Ovary (tissue), 10 donors: ENCODE measurements at places on chromosomes 2 and 18.

GRCh38 chr2:100293341-100294161 lies 28.8 kb downstream of the LONRF2 start:
- peak; percentile 18 for DNase-seq

- DNase-seq: no peak
Measured at GRCh38 chr2:216006164-216006663, 7.1 kb downstream of the MREG start.

DNA sequence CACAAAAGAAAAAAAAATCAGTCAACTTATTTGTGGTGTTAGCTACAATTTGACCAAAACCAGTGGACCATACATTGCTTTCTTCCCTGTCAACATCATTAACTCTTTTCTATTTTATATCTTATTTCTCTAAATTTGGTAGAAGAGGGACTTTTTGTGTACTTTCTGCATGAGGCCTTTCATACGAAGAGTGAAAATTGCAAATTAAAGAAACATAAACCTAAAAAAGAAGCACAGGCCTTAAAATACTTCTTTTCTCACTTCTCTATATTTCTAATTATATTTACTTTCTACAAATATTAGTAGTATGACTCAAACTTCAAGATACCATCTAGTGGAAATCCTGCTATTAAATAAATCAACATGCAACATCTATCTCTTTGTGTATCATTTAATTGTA lies 1073.4 kb upstream of the ZEB2 start:
- DNase-seq: no peak

- DNase-seq: no peak
Measured at GRCh38 chr2:197613509-197613987, 61.8 kb downstream of the RFTN2 start.

DNA sequence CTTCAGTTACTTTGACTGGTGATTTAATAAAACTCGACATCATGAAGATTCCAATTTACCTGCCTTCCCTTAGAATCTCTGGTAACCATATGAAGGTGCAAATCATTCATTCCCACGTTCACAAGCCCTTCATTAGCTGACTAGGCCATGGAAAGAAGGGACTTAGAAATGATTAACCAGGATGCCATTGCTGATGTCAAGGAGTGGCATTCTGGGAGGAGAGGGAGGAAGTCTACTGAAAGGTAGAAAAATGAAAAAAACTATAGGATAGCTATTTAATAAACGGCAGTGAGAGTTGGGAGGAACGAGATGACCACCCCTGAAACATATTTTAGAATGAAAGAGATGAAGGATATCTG lies 1.4 kb downstream of the ATIC start:
- DNase-seq: no peak

GRCh38 chr2:200476836-200477235 lies 33.0 kb downstream of the KCTD18 start:
- no peak for DNase-seq

GRCh38 chr2:239204136-239204875 lies 196.5 kb downstream of the HDAC4 start:
- no peak for DNase-seq

GRCh38 chr2:208280933-208281332 lies 14.9 kb downstream of the PIKFYVE start:
- no peak for DNase-seq

- no peak for DNase-seq
Measured at GRCh38 chr18:51523671-51524070, 326.2 kb upstream of the MEX3C start.

DNA sequence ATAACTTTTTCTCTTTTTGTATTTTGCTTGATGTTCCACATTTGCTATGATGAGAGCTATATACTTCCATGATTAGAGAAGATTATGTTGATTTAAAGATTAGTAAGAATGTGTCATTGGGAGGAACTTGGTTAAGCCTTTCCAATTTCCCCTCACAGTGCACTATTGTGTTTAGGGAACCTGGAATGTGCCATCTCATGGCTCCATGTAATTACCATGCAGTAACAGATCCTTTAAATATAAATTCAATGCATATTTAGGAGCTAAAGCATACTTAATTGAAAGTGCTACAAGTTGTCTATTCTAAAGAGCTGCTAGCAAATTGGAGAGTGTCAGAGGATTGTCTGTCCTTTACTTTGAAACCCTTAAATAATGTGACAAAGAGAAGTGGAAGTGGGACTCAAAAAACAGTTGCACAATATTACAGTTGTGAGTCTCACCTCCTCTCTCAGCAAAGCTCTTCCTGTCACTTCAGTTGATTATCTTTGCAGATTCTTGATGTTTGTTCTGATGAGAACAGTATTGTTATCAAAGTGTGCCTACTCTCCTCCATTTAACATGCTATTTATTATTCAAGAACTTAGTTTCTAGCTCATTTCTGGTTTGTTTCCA lies 1162.7 kb upstream of the ZEB2 start:
- DNase-seq: no peak

- DNase-seq: no peak
Measured at GRCh38 chr2:223930103-223930976, 14.8 kb downstream of the WDFY1 start.

DNA sequence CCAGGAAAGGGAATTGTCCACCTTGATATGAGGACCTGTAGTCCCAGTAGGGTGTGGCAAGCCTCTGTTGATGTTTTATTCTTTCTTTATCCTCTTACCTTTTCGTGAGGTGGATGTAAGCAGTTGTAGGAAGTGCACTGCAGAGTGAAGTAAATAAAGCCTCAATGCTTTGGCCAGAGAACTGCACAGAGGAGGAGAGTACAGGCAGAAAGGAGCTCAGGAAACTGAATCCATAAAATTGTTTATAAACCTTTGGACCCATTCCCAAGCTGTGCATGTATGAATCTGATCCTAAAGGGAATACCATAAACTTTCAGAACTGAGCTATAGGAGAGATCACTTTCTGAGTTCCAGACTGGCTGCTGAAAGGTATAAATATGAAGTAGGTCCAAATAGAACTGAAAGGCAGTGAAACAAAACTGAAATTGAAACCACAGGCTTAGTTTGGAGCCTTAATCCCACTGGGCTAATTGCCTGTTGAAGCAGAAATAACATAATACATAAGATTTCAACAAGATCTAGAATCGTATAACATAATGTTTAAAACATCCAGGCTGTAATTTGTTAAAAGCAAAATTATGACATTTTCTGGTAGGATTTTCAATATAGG lies 17.9 kb upstream of the SLC9A4 start:
- no peak for DNase-seq

DNA sequence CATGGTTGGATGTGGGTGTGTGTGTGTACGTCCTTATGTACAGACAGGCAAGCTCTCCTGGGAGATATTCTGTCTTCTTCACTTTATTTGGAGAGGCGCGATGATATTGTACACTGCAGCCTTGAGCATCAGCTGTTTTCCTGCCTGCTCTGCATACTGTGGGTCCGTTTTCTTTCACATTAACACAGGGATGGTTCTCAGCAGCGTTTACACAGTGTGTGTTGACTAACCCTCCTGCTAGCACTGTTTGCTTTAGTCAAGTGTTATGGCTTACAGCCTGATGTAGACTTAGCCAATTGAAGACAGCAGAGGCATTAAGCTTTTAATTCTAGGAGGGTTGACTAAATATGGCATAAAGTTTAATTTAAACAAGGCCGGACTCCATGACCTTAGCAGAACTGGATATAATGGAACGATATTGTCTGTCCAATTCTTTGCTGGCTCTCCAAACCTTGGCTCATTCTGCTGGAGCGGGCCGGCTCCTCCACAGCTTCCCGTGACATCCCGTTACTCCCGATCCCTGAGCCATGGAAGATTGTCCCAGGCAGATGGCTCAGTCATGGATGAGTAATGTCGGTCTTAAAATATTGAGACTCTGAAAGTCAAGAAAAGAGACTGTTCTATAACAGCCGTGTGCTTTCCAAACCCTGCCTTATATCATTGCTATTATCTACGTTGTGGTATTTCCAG lies 134.7 kb downstream of the TPGS2 start:
- DNase-seq: no peak

DNA sequence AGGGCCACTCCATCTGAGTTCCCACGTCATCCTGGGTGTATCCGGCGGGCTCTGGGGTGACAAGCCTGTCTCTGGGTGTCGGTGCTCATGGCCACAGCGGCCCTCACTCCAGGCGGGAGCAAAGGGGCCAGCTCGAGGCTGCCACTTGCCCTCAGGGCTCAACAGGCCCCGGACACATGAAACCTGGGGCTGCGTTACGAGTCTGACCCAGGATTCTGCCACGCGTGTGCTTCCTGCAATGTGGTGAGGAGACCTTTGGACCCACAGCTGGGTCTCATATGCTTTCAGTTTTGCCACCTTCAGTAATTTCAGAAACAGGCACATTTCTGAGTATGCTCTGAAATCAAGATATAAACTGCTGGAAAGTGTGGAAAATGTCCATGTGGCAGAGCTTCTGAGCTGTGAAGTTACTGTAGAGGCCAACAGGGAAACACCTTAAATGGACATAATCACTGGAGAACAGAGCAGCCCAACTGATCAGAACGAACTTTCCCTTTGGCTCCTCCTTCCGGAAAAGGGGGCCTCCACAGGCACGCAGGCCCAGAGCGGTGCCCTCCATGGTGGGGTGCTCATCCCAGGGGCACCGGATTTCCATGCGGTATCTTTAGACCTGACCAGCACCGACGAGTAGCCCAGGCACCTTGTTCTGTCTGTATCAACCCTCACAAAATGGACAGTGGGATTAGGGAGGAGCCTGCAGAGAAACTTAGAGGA lies 14.1 kb downstream of the PER2 start:
- no peak for DNase-seq

GRCh38 chr2:181231151-181231550 lies 226.0 kb upstream of the ITGA4 start:
- no peak for DNase-seq

DNA sequence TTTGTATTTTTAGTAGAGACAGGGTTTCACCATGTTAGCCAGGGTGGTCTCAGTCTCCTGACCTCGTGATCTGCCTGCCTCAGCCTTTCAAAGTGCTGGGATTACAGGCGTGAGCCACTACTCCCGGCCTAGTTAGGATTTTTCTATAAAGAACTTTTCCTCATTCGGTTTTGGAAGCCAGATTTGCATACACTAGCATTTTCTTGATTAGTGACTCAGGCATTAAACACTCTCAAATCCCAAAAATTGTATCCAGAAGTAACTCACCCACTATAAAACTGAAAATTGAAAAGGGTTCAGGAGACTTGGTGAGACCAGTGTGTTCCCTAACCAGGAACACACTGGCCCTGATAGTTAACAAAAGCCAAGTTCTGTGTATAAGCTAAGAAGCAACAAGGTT lies 25.2 kb downstream of the EIF2AK3 start:
- no peak for DNase-seq

DNA sequence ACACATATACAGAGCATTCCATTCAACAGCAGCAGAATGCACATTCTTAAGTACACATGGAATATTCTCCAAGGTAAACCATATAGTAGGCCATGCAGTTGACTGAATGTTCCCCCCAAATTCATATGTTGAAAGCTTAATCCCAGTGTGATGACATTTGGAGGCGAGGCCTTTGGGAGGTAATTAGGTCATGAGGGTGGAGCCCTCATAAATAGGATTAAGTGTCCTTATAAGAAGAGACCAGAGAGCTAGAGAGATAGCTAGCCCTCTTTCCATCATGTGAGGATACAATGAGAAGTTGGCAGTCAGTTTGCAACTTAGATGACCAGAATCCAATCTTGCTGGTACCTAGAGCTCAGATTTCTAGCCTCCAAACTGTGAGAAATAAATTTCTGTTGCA lies 27.6 kb downstream of the TMEM185B start:
- no peak for DNase-seq

DNA sequence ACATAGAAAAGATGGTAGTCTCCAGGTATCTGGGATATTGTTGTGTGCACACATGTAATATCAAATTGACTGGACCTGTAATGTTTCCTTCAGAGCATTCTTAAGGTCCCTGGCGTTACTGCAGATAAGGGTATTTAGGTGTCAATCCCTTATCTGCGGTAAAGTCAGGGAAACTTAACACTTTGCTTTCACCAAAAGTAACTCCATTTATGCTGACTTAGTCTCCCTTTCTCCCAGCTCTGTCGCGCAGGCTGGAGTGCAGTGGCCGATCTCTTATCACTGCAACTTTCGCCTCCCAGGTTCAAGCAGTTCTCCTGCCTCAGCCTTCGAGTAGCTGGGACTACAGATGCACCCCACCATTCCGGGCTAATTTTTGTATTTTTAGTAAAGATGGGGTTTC lies 1.8 kb downstream of the CNNM3 start:
- no peak for DNase-seq

GRCh38 chr2:43344868-43345373 lies 118.5 kb upstream of the ZFP36L2 start:
- no peak for DNase-seq

GRCh38 chr2:27992787-27993401 lies 102.4 kb downstream of the BABAM2 start:
- no peak for DNase-seq

DNA sequence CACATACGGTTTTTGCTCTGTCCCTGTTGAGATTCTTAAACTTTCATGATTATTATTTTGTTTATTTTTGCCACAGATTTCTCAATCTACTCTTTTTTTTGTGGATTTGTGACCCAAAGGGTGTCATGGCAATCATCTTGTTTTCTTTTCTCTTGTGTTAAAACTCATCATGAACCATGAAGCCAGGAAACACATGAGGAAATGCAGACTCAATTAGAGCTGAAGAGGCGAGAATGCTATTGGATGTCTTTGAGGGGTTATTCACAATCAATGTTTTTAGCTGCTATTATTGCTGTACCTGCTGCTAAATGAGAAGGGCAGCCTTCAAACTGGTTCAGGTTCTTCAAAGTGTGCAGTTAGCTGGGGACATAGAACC lies 99.5 kb upstream of the MMADHC start:
- DNase-seq: no peak

DNA sequence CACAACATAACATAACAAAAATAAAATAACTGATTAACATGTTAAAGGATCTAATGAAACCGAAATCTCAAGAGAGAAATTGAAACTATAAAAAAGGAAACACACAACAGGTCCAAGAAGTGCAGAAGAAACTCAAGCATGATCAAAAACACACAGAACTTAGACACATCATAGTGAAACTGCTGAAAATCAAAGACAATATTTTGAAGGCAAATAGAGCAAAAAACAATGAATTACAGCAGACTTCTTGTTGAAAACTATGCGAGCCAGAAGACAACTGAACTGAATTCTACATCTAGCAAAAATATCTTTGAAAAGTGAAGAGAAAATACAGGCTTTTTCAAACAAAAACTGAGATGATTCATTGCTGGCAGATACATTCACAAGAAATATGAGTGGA lies 61.3 kb downstream of the UGP2 start:
- no peak for DNase-seq

- DNase-seq: no peak
Measured at GRCh38 chr2:43298500-43298899, 72.1 kb upstream of the ZFP36L2 start.

GRCh38 chr2:54504866-54505265 lies 48.7 kb downstream of the SPTBN1 start:
- DNase-seq: no peak

- no peak for DNase-seq
Measured at GRCh38 chr2:74939919-74940812, 18.3 kb upstream of the POLE4 start.

GRCh38 chr2:47243596-47244323 lies 88.7 kb upstream of the STPG4 start:
- no peak for DNase-seq

- no peak for DNase-seq
Measured at GRCh38 chr2:238710787-238711186, 137.1 kb upstream of the TWIST2 start.
